ENCODE measurements at places on chromosomes 7 and 10.

DNA sequence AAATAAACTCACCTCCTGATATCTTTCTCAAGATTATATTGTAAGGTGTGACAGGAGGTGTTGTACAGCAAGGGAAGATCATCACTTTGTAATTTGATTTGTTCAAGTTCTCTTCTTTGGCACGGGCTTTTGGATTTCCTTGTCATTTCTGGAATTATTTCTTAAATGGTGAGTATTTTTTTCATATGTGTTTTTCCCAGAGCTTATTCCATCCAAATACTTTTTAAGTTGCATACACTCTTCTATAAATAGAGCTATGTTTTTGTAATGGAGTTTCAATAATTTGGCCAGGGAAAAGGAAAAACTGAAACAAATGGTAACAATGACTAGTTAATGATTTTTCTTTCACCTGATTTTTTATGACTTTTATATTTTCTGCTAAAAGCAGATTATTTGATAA, 92.5 kb downstream of the CFAP58 start:
- no peak for DNase-seq

DNA sequence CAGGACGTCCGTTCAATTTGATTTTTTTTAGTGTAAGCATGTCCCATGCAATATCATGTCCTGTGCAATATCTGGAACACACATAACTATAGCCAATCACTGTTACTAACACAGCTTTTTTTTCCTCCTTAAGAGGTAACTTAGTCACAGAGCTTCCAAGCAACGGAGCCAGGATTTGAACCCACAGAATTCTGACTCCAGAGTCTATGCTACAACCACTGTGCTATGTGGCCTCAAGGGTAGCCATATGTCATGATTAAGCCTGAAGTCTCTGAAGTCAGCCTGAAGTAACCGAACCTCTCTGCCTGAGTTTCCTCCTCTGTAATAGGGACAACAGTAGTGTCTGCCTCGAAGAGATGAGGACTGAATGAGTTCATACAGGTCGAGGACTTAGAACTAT, 42.2 kb upstream of the TCF7L2 start:
- DNase-seq, result no peak

DNA sequence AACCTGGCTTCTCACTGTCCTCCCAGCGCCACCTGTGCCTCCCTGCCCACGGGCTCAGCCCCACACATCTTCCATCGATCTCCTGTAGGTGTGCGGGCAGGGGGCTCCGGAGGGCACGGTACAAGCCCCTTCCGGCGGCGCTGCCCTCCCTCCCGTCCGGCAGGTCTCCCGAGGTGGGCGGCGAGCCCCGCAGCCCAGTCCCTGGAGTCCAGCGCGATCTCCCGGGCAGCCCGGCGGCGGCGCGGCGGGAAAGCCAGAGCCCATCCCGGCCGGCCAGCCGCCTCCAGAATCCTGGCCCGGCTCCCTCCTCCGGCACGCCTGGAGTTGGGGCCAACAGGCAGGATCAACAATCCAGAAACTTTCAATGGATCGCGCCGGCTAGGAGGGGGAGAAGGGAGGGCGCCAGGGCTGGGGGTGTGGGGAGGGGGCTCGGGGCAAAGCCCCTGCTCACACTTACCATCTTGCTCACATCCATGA, 100.1 kb downstream of the HIP1 start:
- DNase-seq, result no peak

- no peak for DNase-seq
Measured at GRCh38 chr10:77505431-77506334, 131.9 kb downstream of the KCNMA1 start.

DNA sequence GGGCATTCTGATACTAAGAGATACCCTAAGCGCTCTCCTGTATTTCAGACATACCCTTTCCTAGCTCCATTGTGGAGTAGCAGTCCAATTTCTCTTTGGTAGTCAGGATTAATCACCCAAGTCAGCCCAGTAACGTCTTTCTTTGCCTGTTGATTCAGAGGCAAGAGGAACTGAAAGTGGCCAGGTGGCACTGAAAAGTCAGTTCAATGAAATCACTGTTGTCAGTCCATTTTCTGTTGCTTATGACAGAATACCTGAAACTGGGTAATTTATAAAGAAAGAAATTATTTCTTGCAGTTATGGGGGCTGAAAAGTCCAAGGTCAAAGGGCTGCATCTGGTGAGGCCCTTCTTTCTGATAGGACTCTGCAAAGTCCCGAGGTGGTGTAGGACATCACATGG, 40.2 kb downstream of the ANKRD61 start:
- DNase-seq, result no peak

- DNase-seq, result no peak
Measured at GRCh38 chr7:73706126-73707044, 13.1 kb downstream of the STX1A start.

GRCh38 chr10:31650010-31650409, 278.6 kb downstream of the ARHGAP12 start:
- peak; percentile 60 for DNase-seq

- no peak for DNase-seq
Measured at GRCh38 chr10:3926675-3927525, 141.9 kb upstream of the KLF6 start.

- no peak for DNase-seq
Measured at GRCh38 chr7:142461437-142461836, 203.6 kb upstream of the PRSS58 start.

DNA sequence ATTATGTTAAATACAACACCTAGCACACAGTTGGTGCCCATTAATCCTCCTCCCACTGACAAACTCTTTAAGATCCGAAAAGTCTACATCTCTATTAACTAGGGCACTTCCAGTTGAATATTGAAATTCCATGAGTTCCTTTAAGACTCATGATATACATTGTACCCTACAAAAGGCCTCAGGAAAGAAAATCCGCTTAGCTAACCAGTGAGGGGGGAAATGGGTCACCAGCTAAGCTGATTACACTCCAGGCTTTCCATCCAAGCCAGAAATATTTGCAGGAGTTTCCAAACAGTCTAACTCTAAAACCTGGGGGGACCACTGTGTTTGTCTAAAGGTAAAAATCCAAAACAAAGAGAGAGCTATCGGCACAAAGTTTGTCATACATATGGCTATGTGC, 1.3 kb upstream of the LRIT2 start:
- DNase-seq, result no peak

DNA sequence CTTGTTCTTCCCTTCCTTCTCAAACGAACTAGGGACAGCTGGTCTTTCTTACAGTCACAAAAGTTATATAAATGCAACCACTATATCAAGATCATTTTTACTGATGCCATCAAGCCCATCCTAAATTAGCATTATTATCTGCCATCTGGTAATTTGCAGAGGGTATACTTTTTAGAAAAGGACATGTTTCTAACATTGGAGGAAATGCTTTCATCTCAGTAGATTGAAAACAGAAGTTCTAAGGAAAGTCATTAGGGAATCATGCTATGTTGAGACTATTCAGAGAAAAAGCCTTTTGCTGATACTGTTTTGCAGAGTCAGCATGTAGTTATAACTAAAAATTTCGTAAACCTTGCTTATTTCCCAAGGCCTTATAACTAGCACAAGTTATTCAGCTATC, 146.7 kb downstream of the WNT2 start:
- no peak for DNase-seq

GRCh38 chr10:9140373-9140772, 1085.9 kb downstream of the GATA3 start:
- no peak for DNase-seq

DNA sequence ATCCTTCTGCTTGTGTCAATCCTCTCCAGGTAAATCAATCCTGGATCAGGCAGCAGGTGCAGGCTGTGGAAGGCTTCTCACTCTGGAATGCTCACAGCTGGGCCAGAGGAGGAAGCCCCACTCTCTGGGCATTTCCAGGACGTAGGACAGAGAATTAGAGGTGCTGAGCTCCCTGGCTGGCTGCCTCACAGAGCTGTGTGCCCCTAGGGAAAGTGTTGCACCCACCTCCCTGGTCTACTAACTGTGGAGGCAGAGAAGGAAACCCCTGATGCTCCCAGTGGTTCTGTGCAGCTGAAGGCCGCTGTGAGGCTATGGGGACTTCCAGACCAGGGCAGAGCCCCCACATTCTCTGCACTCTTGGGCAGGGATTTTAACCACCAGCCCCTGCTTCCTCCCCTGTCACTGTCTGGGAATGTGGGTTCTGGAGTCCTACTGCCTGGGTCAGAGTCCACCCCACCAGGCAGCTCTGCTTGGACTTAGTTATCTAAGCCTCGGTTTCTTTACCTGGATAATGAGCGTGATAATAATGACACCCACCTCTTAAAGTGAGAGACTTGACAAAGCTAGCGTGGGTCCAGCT, 73.5 kb upstream of the EEPD1 start:
- DNase-seq, result no peak

GRCh38 chr10:119502209-119502608, 40.3 kb downstream of the RGS10 start:
- DNase-seq, result no peak

DNA sequence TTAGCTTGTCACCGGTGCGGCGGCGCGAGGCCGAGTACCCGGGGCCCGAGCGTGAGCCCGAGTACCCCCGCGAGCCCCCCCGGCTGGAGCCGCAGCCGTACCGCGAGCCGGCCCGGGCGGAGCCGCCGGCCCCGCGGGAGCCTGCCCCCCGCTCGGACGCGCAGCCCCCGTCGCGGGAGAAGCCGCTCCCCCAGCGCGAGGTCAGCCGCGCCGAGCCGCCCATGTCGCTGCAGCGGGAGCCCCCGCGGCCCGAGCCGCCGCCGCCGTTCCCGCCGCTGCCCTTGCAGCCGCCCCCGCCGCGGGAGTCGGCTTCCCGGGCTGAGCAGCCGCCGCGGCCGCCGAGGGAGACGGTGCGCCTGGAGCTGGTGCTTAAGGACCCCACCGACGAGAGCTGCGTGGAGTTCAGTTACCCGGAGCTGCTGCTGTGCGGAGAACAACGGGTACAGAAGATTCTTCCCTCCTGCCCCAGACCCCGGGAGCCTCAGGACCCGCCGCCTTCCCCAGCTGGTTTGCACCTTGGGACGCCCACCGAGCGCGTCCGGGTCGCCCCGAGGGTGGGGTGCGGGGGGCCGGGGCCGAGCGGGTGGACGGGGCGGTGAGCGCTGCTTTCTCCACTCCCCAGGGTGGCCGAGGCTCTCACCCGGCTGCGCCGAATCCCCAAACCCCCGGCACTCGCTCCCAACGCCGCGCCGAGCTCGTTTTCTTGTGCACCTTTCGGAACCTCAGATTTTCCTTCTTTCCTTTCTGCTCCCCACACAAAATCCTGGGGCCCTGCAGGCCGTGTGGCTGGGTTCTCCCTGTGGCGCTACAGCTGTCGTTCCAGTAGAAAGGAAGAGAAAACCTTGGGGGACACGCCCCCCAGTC, 708 bp downstream of the UBN2 start:
- DNase-seq, result peak; percentile 10

DNA sequence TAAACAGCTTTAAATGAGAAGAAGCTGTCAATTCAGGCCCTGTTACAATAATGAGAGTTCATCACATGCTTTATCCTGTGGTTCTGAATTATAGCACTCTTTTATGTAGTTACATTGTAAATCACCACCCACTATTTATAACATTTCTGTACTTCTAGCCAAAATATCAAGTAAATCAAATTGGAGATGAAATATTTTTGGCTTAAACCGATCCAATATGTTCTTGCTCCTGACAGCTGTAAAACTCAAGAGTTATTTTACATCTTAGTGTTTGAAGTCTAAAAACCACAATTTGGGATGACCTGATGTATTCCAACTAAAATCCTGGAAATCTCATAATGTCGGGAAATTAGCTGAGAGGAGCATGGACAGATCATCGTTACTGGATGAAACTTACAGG, 371.2 kb upstream of the LRRN3 start:
- no peak for DNase-seq

GRCh38 chr10:86225103-86225782, 141.4 kb downstream of the GRID1 start:
- no peak for DNase-seq

GRCh38 chr10:14356921-14357320, 26.2 kb upstream of the FRMD4A start:
- no peak for DNase-seq

- DNase-seq, result no peak
Measured at GRCh38 chr10:1365540-1366321, 309.5 kb downstream of the WDR37 start.

- no peak for DNase-seq
Measured at GRCh38 chr7:98559958-98560357, 57.1 kb upstream of the NPTX2 start.

- DNase-seq, result no peak
Measured at GRCh38 chr7:114925434-114925833, 3.5 kb downstream of the MDFIC start.

GRCh38 chr7:139112741-139113250, 3.3 kb upstream of the ZC3HAV1 start:
- DNase-seq, result no peak

GRCh38 chr7:40749877-40750276, 615.1 kb downstream of the SUGCT start:
- DNase-seq, result no peak
